ENCODE measurements at places on chromosomes 5 and 9.

GRCh38 chr9:89802781-89803355 is 198.1 kb downstream of the GADD45G start:
- DNase-seq = no peak

- DNase-seq = no peak
Observed at GRCh38 chr5:81242906-81243436, 9.8 kb downstream of the CKMT2 start.

DNA sequence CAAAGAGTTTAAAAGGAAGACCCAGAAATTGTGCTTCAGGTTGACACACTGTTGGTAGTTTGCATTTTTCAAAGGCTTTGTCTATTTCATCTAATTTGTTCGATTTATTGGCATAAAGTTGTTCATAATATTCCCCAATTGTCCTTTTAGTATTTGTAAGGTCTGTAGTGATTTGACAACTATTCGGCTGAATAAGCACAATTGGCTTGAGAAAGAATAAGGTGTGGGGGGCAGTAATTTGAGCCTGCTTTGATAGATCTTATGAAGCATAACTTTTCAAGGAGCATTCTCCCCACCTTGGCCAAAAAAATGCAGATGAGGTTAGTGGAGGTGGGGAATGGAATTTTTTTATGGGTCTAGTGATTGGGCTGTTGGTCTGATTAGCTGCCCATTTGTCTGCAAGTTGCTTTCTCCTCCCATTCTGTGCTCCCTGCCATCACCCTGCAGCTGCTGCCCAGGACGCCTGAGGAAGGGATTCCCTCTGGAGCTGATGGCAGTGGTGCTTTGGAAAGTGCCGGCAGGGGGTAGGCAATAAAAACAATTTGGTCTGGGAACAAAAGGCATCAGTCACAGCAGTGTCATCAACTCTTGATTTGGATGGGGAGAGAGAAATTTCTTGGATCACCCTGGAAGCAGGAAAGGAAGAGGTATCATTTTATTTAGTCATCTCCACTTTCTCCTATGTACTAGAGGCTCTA is 26.6 kb downstream of the WNT8A start:
- no peak for DNase-seq

GRCh38 chr5:171911152-171911551 is 95.3 kb downstream of the FBXW11 start:
- no peak for DNase-seq

DNA sequence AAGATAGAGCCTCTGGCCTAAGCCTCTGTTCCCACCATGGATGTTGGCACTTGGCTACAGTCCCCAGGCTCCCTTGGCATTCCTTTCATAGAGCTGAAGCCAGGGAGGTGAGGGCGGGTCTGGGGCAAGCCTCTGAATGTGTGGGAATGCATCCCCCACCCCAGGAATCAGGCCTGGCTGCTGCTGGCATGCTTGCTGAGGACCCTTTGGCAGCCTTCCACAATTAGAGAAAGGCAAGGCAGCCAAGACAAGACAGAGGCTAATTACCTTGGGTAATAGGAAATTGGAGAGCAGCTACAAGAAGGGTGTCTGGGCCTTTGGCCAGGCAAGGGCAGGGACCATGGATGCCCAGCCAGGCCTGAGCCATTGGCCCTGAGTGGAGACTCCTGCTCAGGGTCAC is 204.4 kb upstream of the TRIM32 start:
- no peak for DNase-seq

DNA sequence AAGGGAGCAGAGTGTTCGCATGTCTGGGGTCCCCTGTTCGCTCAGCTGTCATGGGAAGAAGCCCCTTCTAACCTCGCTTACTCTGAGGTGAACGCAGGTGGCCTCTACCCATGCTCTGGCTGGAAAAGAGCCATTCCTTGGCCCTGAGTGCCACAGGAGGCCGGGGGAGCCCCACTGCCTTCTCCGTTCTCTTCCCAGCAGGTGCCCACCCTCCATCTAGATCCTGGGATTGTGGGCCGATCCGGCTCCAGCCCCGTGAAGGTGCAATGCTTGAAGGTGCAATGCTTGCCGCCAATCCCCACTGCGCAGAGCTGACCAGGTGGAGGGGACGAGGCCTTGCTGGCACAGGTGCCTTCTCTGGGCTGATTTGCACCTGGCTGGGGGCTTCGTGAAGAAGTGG is 95.4 kb downstream of the MRPL36 start:
- no peak for DNase-seq

- DNase-seq = no peak
Observed at GRCh38 chr9:84513473-84513872, 156.1 kb upstream of the NTRK2 start.

- DNase-seq = no peak
Observed at GRCh38 chr9:1429297-1429696, 379.1 kb downstream of the DMRT2 start.

- no peak for DNase-seq
Observed at GRCh38 chr9:124000161-124000783, 11.3 kb upstream of the LHX2 start.

DNA sequence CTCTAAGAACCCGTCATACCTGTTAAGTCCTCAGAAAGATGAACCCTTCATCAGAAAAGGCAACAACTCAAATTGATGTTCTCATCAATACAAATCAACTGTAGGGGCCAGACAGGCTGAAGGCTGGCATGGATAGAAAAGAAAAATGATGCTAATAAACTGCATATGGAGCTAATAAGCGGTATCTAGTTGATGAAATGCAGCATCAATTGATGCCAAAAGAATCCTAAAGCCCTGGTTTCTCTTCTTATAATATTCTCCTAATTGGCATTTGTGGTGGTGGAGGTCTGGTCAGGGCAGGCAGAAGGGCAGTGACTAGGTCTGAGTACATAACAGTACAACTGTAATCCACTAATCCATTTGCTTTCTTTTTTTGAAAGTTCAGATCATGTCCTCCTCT is 322.5 kb downstream of the SPOCK1 start:
- no peak for DNase-seq

- DNase-seq = no peak
Observed at GRCh38 chr5:176995896-176996767, 10.4 kb downstream of the UIMC1 start.

DNA sequence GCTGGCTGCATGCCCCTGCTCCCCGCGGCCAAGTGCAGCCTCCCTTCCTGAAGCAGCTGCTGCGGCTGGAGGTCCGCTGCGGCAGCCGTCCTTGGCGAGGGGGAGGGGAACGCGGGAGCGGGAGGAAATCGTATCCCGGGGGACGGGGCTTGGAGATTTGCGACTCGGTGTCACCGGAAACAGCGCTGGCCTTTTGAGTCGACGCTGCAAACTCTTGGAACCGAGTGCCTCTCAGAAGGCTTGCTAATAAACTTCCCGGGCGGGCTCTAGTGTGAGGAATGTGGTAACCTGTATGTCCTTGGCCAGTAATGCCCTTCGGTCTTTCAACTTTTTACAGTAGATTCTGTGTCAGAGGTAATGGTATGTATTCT is 82.7 kb downstream of the PTPDC1 start:
- no peak for DNase-seq

GRCh38 chr9:88773126-88773525 is 218.1 kb upstream of the S1PR3 start:
- no peak for DNase-seq

DNA sequence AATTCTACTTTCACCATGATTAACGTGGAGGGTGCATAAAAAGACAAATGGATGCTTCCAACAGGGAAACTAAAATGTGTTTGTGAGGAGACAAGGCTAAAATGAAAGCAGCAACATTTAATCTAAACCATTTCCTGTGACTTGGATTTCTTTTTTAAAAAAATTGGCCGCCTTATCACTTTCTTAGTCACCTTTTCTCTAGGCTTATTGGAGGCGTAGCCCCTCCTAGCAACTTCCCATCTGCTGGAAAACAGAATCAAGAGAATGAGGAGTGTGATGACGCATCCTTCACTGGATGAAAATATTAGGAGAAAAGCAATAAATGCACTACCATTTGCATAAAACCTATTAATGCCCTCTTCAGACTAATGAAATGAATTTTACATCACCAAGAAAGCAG is 791 bp upstream of the GPR150 start:
- DNase-seq = no peak

- no peak for DNase-seq
Observed at GRCh38 chr5:154652746-154653417, 102.3 kb upstream of the LARP1 start.

- no peak for DNase-seq
Observed at GRCh38 chr9:33221568-33221884, 18.4 kb upstream of the SPINK4 start.

GRCh38 chr9:26261503-26262330 is 583.5 kb upstream of the TUSC1 start:
- DNase-seq = no peak

DNA sequence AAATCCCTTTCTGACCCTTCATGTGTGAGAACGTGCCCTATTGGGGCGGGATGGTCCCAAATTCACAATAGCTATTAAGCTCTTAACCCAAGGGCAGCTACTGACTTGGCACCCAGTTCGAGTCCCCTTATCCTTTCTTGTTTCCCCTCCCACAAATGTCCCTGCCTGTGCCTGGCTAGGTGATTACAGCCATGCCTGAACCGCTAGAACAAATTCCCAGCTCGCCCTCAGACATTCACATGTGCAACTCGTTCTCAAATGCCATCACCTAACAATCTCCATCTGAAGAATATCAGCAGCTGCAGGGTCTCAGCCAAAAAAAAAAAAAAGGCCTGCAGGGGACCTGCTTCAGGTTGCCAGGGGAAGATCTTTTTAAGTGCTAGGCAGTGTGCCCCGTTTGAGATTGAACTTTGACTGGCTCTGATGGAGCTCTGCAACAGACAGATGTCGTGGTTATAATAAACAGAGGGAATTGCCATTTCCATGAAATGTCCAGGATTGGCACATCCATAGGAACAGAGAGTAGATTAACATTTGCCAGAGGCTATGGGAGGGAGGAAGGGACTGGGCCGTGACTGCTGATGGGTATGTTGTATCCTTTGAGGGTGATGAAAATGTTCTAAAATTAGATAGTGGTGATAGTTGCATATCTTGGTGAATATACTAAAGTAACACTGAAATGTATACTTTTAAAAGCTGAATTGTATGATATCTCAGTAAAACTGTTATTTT is 347.2 kb upstream of the WWC1 start:
- DNase-seq = no peak

DNA sequence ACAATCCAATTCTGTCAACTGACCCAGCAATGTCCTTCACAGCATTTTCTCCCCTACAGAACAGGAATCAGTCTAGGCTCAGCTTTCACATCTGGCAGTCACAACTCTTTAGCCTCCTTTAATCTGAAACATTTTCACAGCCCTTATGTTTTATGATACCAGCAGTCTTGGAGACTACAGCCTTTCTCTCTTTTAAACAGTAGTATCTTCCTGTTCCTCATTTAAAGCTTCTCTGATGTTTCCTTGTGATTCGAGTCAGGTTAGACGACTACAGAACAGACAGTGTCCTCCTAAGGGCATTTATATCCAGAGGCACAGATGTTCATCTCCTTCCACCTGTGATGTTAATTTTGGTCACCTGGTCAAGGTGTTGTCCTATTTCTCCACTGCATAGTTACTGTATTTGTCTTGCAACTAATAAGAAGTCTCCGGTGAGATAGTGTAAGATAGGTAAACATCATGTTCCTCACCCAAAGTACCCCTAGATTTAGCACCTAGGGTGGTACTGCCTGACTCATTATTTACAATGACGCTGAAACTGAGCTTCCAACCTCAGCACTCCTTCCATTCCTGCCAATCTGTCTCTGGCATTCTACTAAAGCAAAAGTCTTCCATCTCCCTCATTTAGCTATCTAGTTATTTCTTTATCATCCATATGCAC is 20.7 kb downstream of the TTC39B start:
- DNase-seq = no peak

- DNase-seq = no peak
Observed at GRCh38 chr9:37293664-37294524, 128.6 kb upstream of the GRHPR start.
